ENCODE measurements at places on chromosomes 3 and 15.

- DNase-seq, result no peak
These were observed 25.3 kb downstream of the UBXN7 start for GRCh38 chr3:196406811-196407470.

DNA sequence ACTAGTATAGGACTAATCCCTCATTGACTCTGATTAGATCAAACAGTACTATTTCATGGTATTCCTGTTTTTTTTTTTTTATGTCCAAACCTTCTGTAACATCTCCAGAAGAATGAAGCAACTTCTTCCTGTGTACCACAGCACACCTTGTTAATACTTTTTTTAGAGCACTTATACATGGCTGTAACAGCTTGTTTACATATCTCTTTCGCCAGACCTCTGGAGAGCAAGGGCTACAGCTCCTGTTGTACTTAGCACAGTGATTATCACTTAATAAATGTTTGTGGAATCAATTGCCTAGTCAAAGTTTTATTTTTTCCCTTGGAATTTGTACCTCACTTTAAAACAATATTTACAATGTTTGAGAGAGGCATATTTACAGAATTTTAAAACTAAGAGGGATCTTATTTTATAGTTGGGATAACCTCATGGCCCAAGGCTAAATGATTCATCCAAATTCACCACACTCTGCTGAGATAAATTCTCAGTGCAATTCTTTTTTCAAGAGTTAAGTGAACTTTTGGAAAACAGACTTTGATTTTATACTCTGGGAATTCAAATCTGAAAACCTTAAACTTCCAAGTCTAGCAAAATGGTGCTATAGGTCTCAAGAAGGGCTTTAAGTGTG is 9.2 kb upstream of the GATM start:
- no peak for DNase-seq

DNA sequence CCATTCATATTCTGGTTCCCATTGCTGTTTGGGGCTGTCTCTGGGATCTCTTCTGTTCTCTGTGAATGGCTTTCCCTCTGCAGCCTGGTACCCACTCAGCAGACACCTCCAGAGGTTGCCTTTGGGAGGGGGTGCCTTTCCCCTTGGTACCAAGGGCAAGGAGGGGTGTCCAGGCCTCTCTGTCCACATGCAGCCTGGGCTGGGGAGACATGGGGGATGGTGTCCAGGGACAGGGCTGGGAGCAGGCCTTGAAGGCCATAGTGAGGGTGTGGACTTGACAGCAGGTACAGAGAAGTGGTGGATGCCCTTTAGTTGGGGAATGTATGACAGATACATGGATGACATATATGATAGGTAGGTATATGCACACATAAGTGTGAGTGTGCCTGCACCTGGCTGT is 83.7 kb downstream of the PLXNA1 start:
- DNase-seq, result no peak

- no peak for DNase-seq
These were observed 19.3 kb upstream of the NTRK3 start for GRCh38 chr15:88275804-88276203.

- no peak for DNase-seq
These were observed 57.9 kb downstream of the TRAK1 start for GRCh38 chr3:42148982-42149432.
